ENCODE measurements at places on chromosomes 7 and 10.

GRCh38 chr7:101896316-101896715 lies 78.9 kb downstream of the CUX1 start:
- DNase-seq = no peak

GRCh38 chr7:22204312-22204711 lies 152.6 kb downstream of the RAPGEF5 start:
- no peak for DNase-seq

DNA sequence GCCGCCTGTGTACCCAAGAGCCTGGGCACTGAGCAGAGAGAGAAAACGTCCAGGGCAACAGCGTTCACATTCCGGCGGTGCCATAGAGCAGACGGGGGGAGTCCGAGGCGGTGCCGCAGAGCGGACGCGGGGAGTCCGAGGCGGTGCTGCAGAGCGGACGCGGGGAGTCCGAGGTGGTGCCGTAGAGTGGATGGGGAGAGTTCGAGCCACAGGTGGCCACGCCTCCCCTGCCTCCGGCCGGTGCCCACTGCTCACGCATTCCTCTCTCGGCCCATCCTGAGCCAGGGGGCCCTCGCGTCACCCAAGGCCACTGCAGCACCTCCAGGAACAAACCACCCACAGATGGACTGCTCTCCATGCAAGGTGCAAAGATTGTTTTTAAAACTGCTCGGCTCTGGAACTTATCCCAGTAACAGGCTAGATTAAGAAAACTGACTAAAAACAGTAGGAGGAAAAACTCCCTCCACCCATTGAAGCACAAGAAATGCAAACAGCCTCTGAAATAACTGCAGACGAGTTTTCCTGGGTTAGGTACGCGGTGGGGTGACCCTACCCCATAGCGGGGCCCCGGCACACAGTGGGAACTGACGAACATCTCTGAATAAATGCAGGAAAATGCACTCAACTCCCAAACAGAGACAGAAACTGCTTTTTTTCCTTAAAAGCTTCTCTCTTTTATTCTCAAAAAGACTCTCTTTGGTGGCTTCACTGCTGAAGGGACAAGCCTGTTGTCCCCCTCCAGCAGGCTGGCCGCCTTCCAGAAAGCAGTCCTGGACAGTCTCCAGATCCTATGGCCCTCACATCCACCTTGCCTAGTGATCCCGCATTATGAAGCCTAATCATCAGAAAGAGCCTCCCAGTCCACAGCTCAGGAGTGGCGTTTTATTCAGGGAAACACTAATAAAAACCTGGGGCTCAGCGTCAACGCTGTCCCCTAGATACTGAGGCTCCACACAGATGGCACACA lies 55.9 kb downstream of the DIP2C start:
- no peak for DNase-seq

DNA sequence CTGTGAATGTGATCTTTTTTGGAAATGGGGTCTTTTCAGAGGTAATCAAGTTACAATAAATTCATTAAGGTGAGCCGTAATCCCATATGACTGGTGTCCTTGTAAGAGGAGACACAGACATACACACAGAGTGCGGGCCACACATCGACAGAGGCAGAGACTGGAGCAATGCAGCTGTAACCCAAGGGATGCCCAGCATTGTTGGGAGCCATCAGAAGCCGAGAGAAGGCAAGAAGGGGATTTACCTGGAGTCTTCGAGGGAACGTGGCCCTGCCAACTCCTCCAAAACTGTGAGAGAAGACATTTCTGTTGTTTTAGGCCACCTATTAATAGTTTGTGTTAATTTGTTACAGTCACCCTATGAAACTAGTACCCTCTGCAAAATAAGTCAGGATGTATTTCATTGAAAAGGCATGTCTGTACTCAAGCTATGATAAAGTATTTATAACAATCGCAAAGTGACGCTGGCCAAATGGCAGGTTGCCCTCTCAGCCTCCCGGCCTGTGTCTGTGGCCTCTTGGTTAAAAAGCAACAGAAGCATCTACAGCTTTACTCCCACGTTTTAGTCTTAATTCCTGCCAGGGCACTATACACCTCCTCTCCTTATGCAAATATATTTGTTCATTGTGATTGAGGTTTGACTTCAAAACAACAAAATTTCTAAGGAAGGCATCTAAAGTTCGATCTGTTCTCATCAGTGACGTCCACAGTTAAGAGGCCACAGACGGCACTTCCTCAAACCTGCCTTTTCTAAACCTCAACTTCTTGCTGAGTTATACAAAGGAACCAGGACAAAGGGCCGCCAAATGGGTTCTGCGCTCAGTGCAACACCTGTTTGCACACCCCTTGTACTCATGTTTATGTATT lies 46.8 kb downstream of the HIPK2 start:
- no peak for DNase-seq

- no peak for DNase-seq
These were observed 29.3 kb downstream of the PIK3AP1 start for GRCh38 chr10:96690755-96691730.

GRCh38 chr10:75238182-75239095 lies 2.7 kb upstream of the COMTD1 start:
- DNase-seq = no peak

DNA sequence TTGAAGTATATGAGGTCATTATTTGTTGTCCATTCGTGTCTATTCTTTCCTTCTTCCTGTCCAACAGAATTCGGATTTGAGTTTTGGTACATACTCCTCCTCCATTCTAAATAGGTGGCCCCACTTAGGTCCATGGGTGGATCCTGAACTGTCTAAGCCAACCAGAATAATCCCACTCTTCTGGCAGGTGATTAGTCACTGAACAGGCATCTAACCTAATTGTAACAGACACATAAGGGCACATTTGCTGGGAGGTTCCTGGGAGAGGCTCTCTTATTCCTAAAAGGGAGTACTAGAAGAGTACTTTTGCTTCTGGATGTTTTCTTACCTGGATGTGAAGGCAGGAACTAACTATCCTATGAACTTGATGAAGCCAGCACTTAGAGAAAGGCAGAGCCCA lies 16.8 kb downstream of the LRRC72 start:
- DNase-seq = no peak

DNA sequence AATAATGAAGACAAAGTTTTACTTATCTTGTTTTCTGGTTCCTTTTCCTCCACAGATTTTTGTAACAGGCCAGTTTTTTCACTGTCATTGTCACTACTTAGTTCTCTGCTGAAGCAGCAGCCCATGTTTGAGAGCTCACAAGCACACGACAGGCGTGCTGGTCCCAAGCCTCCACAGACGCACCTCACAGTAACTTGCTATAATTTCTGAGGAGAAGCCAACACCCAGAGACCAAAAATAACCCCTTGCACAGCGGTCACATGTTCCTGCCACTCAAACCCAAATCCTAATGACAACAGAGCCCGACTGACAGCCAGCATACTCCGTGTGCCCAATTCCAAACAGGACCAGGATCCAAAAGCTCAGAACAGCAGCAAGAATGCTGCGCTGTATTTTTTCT lies 58.5 kb downstream of the LARP4B start:
- peak; percentile 80 for DNase-seq

GRCh38 chr7:136210079-136210478 lies 232.9 kb upstream of the MTPN start:
- no peak for DNase-seq
